ENCODE measurements at places on chromosomes 13 and 19.

DNA sequence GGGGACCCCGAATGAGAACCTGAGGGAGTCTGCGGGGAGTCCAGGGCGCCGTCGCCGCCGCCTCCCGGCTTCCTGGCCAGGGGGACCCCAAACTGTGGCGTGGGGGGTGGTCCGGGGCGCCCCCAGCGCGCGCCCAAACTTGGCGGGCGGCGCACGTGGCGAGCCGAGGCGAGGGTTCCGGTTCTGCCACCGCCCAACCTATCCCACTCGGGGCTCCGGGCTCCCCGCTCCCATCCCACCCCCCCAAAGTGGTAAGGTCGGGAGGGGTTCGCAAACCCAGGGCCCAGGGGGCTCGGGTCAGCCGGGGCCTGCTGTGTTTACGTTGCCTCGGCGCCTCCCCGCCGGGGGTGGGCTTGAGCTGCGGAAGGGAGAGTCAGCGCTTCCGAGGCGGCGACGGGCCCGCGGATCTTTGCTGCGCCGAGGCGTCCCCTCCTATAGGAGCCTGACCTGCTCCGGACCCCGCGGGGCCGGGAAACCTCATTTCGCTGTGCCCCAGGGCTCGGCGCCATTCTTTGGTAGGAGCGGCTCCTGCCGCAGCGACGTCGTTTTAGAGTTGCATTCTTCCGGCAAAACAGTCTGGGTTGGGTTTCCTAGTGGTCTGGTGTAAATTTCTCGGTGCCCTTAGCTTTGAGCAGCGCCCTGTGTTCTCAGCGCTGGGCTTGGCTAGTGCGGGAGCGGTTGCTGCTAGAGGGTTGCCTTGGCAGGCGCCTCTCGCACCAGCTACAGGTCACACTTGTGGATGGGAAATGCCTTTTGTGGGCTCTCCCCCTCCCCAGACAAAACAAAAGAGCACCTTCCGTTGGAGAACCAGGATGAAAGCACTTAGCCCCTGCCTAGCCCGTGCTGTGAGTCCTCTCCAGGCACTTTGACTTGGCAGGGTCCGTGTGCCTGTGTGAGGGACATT lies 1.2 kb downstream of the DAZAP1 start:
- no peak for DNase-seq

GRCh38 chr13:51856027-51856736 lies 5.6 kb upstream of the CCDC70 start:
- DNase-seq, result no peak

DNA sequence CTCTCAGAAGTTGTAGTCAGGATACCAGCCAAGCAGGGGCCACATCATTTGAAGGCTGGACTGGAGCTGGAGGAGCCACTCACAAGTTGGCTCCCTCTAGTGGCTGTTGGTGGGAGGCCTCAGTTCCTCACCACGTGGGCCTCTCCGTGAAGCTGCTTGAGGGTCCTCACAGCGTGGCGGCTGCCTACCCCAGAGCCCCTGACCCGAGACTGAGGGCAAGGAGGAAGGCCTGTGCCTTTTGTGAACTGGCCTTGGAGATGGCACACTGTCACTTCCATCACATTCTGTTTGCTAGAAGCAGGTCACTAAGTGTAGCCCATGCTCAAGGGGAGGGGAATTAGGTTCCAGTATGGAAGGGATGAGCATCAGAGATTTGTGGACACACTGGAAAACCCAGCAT lies 14.6 kb downstream of the GNA11 start:
- peak; percentile 36 for DNase-seq

DNA sequence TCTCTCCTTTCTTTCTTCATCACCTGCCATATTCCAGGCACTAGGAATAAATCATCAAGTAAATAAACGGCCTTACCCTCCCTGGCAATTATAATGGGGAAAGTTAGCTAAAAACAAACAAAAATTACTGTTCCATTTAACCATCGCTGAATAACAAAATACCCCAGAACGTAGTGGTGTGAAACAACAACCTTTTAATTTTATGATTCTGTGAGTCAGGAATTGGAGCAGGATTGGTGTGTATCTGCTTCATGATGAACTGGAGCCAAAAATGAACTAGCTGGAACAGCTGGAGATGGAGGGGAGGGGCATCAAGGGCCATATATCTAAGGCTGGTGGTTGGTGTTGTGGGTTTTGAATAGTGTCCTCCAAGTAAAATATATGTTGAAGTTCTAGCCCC lies 3.7 kb upstream of the CADM4 start:
- DNase-seq, result no peak

DNA sequence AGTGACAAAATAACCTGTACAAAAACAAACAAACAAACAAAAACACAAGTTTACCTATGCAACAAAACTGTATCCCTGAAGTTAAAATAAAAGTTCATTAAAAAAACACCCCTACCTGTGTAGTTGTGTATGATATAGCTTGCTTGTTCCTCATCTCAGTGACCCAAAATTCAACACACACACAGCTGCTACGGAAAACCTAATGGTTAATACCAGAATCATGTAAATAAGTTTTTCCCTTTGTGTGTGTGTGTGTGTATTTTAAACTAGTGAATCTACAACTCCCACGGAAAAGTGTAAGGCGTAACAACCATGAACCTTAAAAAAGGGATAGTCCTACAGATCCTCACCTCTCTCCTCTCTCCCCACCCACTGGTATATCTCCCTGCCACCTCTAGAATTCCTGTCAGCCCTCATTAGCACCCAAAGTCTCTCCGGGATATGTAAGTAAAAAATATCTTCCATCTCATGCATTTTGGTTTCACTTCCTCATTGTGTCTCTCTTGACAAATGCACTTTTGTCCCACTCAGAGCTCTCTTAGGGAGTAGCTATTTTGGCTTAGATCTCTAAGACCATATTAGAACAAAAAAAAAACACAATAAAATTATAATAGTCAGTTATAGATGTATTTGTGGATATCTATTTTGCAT lies 2236.5 kb downstream of the PCDH9 start:
- DNase-seq, result no peak

DNA sequence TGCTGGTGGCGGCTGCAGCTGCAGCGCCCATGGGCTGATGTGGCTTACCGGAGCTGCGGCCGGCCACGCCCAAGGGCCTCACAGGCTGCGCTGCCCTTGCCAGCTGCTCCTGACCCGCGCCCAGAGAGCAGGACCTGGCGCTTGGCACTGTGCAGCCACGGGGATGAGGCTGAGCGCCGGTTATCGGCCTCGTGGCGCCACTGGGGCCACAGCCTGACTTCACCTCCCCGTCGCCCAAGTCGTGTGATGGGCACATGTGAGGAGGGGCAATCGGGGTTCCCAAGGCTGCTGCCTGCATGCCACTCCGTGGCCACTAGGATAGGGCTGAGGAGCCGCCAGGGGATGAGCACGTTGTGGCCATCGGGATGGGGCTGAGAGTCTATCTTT lies 77.2 kb upstream of the PABPC3 start:
- no peak for DNase-seq

DNA sequence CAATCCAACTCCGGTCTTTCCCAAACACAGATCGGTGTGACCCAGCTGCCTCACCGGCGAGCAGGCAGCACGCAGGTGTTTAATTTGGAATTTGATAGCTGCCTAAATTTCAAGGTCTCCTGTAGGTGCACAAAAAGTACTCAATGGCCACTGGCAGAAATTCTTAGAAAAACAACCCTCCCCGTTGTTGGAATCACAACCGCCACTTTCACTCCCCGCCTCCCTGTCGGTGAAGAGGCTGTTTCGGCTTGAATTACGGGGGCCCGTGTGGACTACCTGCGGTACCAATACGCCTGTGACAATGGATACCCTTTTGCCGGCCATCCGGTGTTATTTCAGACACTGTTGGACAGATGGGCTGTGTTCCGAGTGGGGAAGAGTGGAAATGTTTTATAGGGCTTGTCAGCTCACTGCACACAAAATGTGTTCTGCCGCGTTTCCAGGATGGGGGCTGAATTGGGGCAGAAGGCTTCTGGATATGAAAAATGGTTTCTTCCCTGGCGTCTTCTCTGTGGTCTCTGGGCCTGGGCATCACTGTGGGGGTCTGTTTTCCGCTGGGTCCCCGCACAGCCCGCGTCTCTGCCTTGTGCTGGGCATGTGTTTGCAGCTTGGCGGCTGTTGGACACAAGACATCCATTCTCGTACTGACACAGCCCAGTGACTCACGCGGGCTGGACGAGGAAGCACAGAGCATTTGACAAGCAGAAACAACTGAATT lies 45.4 kb downstream of the ZIC5 start:
- no peak for DNase-seq

GRCh38 chr19:42198676-42199439 lies 18.6 kb downstream of the DEDD2 start:
- DNase-seq, result no peak

DNA sequence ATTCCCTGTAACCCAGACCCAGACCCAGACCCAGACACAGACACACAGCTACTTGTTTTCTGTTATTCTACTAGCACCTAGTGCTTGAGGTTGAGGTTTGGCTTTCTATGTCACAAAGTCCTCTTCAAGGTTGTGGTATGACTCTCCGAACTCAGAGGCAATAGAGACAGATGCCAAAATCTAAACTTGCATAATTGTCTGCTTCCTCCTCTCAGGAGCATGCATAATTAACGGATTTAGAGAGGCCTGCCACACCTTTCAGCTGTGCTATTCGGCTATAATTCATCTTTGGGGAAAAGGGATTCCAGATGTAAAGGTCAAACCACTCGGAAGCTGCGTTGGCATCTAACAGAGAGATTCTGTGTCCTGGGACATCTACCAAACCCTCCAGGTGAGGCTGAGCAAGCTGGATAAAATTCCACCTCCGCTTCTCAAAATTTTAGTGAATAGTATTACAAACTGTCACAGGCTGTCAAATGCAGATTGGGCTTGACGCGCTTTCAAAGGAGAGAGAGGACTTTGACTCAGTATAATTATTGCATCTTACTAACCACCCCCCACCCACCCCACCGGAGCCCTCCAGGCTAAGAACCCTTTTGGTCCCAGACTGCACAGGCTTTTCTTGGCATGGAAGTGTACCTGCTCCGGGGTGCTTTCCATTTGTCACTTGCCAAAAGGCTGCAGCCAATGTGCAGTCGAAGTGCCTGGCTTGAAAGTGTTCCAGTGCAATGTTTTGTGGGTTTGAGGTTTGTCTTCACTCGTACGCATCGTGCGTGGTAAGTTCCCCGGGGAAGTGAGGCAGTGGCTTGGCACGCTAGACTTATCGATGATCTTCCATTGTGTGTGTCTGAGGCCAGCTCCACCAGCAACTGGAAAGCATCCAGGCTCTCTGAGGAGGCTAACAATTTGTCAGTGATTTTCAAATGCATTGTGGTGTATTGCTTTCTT lies 194.1 kb downstream of the TDRD3 start:
- DNase-seq, result no peak

GRCh38 chr13:24717217-24717616 lies 37.0 kb downstream of the ATP12A start:
- no peak for DNase-seq

DNA sequence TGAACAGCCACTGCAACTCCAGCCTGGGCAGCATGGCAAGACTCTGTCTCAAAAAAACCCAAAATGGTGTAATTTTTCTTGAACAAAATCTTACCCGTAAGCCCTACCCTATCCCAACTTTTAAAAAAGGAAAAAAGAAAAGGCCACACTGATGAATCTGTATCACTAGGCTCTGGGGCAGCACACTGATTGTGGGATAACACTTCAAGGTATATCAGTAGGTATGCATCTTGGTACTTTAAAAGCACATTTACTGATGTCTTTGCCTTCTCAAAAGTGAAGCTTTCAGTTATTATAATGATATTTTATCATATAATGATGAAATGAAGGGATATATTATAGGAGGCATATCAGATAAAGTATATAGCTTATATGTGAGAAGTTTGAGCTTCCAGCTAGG lies 24.3 kb downstream of the ZNF112 start:
- DNase-seq, result no peak

GRCh38 chr13:107322228-107322627 lies 754.3 kb upstream of the ARGLU1 start:
- DNase-seq, result no peak

GRCh38 chr13:93101226-93101734 lies 125.3 kb upstream of the GPC6 start:
- DNase-seq, result no peak

GRCh38 chr13:49560270-49561061 lies 24.9 kb downstream of the RCBTB1 start:
- DNase-seq, result no peak

GRCh38 chr13:99224021-99224420 lies 23.4 kb downstream of the UBAC2 start:
- no peak for DNase-seq

- DNase-seq, result no peak
Measured at GRCh38 chr19:49954092-49954829, 6.7 kb downstream of the SIGLEC11 start.

- DNase-seq, result no peak
Measured at GRCh38 chr13:96093296-96094006, 3.5 kb downstream of the HS6ST3 start.

DNA sequence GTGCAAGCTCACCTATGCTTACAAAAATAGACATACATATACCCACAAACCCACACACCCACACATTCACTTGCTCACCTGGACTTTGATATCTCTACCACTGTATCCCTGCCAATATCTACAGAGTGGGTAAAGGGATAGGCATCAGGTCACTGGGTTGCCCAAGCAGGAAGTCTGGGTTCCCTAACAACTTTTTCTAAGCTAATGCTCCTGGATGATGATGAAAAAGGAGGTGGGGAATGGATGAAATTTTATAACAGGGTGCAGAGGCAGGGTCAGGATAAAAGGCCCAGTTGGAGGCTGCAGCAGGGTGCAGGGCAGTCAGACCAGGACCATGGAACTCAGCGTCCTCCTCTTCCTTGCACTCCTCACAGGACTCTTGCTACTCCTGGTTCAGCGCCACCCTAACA lies at the start of gene CYP2B6:
TSS of gene CYP2B6 (plus strand) at position 311 of the 410 bp plus-strand sequence. CDS start at position 335, 24 bp downstream.
- no peak for DNase-seq

- DNase-seq, result no peak
Measured at GRCh38 chr13:28540612-28541011, 45.7 kb upstream of the FLT1 start.

DNA sequence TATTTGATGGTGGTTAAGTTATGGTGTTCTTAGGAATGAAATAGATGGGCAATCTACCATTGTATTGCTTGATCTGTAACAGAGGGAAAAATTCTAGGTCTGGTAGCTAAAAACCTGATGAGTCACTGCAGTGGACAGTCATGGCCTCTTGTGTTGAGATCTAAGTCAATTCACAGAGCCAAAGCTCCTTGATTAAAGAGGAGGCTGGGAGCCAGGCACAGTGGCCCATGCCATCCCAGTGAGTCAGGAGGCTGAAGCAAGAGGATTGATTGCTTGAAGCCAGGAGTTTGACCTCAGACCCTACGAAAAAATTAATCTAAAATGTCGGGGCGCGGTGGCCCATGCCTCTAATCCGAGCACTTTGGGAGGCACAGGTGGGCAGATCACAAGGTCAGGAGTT lies 67.1 kb upstream of the KPNA3 start:
- peak; percentile 35 for DNase-seq
